Choroid plexus epithelial cell (primary cell): ENCODE measurements at places on chromosomes 4 and X.

DNA sequence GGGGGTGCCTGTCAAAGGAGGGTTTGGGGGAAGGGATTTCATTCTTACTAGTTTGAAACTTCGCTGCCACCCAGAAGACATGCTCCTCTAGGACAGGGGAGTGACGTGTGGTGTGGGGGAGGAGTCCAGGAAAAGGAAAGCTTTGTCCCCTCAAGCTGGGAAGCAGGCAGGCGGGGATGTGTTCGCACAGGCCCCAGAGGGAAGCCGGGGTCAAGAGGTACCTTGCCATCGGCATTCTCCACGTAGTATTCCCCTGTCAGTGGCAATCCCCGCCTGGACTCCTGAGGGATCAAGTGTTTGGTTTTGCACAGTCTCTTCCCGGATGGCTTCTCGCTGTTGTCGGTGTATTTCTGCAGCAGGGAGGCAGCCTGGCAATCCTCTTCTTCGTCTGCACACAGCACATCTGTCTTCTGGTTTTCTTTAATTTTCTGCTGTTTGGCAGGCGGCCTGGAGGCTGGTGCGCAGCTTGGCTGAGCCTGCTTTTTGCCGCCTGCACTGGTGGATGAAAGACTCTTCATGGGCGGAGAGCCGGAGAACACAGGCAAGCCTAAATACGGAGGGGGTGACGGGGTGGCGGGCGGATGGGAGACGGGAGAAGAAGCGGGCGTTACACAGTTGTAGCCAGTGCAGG lies 35.1 kb downstream of the BCOR start:
- no peak for DNase-seq

GRCh38 chrX:118630848-118631247 lies 96.6 kb upstream of the IL13RA1 start:
- no peak for DNase-seq

DNA sequence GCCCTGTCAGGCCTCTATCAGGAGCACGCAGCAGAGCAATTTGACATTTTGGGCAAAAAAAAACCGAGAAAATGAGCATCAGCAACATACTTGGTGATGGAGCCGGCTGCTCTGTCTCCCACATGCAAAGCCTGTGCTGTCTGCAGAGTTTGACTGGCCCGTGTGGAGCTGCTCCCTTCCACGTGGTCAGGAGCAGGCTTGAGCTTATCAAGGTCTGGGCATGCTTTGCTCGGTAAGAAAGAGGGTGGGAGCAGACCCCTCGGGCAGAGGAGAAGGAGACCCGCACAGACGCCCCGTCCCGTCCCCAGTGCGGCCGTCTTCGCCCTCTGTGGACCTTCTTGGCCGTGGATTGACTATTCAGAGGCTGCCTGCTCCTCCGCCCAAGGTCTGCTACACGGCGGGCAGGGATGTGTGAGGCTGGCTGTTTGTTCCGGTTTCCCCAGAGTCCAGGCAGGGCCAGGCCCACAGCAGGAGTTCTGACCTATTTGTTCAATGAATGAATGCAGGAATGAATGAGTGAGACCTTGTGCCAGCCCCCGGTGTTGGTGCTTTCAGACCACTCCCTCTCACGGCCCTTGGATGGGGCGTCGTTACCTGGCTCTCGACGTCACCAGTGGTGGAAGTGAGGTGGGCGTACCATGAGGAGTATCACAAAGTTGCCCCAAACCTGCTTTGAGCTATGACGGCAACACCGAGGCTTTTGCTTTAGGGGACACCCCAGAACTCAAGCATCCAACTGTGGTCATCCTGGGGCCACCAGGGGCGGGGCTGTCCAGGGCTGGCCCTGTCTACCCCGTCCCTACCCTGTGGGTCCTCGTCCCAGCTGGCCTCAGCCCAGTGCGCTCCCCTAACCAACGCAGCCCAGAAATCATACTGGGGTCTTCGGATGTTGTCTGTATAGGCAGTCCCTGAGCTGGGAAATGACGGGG lies 54.7 kb upstream of the ADRA2C start:
- DNase-seq: no peak

- no peak for DNase-seq
These were observed 250.8 kb downstream of the C4orf33 start for GRCh38 chr4:129346734-129347133.

DNA sequence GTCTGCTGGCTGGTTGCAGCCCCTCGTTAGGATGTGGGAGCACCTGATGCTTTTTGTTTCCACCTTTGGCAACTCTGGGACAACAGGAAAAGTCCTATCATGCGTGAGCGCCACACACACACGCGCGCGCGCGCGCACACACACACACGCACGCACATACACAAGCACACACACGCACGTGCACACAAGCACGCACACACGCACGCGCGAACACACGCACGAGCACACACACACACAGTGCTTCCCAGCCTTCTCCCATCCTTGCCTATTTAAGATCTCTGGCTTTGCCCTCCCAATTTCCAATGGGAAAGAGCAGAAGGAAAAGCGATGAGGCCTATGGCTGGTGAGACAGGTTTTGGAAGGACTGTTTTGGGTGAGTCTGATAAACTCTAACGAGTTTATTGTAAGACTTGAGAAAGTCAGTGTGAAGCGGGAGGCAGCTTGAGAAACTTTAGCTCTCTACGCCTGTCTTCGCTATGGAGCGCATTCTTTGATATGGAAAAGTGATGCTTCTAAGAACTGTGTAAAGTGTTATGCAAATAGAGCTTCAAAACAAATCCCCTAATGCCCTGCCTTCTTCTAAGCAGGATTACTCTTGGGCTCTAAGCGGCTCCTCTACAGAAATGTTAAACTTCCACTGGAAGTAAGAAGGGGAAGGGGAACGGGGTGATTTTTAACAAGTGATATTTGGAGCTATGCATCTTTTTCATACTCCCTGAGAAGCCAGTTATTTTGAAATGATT lies 11.8 kb downstream of the SUPT20HL1 start:
- DNase-seq: no peak

DNA sequence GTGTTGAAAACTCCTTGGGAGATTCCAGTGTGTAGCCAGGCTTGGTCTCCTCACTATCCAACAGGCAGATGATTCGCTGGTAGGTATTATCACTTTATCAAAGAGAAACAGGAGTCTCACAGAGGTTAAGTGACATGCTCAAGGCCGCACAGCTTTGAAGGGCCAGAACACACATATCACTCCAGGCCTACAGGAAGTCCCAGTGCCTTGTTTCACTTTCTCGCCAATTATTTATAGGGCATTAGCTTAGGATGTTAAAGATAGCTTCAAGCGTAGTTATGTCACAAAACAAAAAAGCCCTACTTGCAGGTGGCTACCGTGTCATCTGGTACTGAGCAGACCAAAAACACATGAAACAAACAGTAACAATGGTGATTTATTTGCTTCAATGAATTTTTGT lies 13.2 kb downstream of the ATP8A1 start:
- DNase-seq: no peak

GRCh38 chrX:111743316-111743715 lies 62.3 kb downstream of the ALG13 start:
- no peak for DNase-seq

DNA sequence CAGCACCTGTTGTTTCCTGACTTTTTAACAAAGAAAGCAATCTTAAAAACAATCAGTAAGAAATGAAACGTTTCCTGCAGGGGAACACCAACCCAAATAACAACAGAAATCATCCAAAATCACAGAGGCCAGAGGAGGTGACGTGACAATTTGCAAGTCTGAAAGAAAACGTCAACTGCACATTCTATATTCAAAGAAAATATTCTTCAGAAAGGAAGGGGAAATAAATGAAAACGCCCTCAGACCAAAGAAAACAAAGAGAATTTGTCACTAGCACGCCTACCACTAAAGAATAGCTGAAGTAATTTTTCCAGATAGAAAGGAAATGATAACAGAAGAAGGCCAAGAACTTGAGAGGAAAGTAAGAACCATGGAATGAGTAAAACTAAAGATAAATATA lies 74.4 kb downstream of the CASP3 start:
- no peak for DNase-seq

GRCh38 chr4:113468165-113469022 lies 293.1 kb downstream of the CAMK2D start:
- peak; percentile 100 for DNase-seq

GRCh38 chr4:78149751-78150542 lies 92.8 kb downstream of the FRAS1 start:
- no peak for DNase-seq

- peak; percentile 84 for DNase-seq
These were observed 131.0 kb downstream of the DCLK2 start for GRCh38 chr4:150209140-150209829.

- no peak for DNase-seq
These were observed 11.2 kb downstream of the CHST7 start for GRCh38 chrX:46584736-46585135.

- DNase-seq: no peak
These were observed 27.5 kb downstream of the NSD2 start for GRCh38 chr4:1898681-1899080.

GRCh38 chrX:5775846-5776430 lies 452.7 kb downstream of the NLGN4X start:
- DNase-seq: no peak

GRCh38 chrX:75118296-75118695 lies 37.8 kb downstream of the ABCB7 start:
- DNase-seq: no peak

DNA sequence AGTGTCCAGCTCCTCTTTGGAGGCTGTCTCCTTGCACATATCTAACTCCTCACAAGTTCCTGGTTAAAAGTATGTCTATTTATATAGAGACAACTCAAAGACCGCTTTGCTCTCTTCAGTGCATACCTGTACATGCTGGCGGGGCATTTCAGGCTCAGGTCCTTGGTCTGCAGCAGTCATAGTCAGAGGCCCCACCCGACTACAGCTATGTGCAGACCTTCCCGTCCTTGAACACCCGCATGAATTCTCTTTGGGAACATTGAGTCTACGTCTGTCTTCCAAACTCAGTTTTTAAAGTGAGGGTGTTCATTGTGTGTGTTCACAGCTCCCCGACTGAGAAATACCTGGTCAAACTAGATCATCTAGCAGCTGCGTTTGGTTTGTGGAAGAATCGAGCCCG lies 4.2 kb downstream of the BCOR start:
- DNase-seq: no peak

DNA sequence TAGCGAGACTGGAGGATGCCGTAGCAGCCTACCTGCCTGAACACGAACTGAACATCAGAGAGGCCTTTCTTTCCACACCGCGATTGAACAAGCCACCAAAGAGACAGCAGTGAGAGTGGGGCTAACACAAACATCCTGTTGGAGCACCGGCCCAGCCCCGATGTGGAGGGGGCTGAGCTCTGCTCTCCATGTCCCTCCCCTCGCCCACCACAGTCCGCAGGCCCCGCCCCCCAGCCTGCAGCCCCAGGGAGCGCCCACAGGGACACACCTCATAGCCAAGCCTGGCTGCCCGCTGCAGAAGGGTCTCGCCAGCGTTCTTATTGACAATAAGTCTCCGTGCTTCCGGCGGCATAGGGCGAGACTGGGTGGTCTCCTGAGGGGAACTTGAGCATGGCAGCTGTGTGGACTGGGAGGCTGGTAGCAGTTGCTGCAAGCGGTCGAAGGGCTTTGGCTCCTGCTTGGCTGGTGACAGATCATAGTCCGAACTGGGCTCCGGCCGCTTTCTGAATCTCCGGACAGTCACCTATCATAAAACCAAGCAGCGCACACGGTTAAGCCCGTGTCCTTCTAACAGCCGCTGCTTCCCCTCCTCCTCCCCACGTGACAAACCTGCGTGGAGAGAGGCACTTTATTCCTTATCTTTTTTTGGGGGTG lies 35.8 kb downstream of the BCOR start:
- DNase-seq: no peak

- no peak for DNase-seq
These were observed 49.1 kb downstream of the MID1 start for GRCh38 chrX:10571260-10571659.

- DNase-seq: no peak
These were observed 805.9 kb upstream of the GRID2 start for GRCh38 chr4:91497892-91498291.

DNA sequence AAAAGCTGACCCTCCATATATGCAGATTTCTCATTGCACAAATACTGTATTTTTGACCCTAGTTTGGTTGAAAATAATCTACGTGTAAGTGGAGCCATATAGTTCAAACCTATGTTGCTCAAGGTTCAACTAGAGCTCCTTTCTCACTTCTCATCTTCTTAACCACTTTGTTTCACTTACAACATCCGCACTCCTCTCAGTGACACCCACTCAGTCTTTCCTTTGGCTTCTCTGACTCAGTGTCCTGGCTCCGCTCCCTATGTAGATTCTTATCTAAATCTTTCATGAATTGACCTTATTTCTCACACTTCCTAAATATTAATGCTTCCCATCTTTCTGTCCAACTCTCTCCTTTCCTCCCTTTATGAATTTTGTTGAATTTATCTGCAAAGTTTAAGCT lies 32.9 kb upstream of the DKK2 start:
- DNase-seq: peak; percentile 79

GRCh38 chr4:159562366-159562765 lies 459.5 kb downstream of the RAPGEF2 start:
- DNase-seq: no peak

DNA sequence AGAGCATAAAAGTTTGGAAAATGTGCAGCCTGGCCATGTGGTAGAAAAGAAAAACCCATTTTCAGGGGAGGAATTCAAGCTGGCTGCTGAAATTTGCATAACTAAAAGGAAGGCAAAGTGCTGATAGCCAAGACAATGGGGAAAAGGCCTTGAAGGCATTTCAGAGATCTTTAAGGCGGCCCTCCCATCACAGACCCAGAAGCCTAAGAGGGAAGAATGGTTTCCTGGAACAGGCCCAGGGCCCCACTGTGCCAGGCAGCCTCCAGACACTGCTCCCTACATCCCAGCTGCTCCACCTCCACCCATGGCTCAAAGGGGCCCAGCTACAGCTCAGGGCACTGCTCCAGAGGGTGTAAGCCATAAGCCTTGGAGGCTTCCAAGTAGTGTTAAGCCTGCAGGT lies 158.0 kb upstream of the PRDX4 start:
- DNase-seq: no peak

DNA sequence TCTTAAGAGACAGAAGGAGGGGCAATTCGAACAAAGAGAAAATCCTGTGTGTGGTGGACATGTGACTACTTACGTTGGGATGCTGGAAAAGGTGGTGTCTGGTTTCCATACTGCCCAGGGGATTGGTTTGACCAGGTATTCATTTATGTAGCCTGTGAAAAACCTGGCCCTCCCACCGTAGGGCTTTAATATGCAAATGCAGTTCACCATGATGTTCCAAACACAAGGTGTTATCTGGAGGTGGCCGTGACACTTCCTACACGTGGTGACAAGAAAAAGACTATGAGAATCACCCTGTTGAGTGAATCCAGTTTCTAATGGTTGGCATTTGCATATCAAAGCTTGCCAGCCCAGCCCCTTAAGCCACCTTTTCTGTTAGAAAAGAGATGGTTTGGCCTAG lies 27.9 kb downstream of the UGT2B4 start:
- DNase-seq: no peak

DNA sequence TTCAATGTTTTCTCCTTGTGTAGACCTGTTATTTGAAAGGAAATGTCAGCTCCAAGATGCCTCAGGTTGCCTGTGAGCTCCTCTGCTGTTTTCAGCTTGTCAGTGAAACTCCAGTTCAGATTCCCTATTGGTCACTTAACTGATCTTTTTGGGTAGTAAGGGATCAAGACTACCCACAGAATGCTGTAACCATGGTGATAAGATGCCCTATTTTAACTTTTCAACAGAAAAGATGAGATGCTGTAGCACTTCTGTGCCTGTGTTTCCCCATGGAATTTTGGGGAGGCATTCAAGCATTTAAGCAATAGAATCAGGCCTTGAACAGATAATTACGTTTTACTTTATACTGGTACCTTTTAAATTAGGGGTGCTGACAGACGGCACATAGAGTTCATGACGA lies 106.6 kb upstream of the H2AZ1 start:
- no peak for DNase-seq
